ENCODE measurements at places on chromosomes 12 and 14.
A peak's percentile ranks its signal among the peaks of the same experiment; 100 is the strongest.

DNA sequence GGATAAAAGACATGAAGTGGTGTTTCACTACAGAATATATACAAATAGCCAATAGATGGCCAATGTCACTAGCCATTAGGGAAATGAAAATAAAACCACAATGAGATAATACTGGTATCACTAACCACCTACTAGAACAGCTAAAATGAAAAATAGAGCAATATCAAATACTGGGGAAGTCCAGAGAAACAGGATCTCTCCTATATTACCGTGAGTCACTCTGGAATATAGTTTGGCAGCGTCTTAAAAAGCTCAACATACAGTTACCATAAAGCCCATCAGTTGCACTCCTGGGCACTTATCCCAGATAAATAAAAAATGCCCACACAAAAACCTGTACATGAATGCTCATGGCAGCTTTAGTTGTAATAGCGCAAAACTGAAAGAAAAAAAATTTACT lies 101.7 kb downstream of the TMTC1 start:
- DNase-seq, result no peak

DNA sequence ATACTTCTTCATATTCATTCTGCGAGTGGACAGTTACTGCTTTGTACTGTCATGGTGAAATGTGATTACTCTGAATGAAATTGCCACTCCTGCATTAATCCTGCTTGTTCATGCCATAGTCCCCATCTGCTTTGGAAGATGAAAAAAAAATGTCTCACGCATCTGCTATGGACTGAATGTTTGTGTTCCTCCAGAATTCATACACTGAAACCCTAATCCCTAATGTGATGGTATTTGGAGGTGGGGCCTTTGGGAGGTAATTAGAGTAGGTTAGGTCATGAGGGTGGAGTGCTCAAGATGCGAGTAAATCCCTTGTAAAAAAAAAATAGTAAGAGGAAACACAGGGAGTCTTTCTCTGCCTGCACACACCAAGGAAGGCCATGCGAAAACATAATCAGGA lies 427.2 kb downstream of the TMTC2 start:
- no peak for DNase-seq

DNA sequence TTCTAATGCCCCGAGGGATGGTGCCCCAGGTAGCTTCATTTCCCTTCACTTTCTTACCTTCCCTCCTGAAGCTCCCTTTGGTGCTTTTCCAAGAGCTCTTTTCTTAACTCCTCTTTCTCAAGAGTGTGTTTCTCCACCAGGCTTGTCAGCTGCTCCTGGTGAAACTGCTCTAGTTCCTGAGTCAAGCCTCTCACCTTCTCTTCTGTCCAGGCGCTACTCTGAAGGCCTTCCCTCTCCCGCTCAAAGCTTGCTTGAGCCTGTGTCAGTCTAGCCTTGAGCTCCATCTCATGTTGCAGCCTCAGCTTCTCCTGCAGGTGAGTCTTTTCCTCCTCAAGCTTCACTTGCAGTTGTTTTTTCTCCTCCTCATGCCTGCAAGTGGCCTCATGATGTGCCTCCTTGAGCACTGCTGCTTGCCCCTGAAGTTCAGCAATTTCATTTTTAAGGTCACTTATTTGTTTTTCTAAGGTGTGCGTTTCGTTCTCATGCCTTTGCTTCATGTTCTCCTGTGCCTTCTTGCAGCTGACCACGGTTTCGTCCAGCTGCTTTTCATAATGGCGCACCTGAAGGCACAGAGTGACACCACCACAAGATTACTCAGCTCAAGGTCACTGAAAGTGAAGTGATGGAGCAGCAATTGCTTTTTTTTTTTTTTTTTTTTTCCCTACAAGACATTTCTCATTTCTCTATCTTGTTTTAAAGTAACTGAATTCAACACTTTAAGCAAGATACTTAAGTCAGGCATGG lies 71.0 kb downstream of the NIN start:
- no peak for DNase-seq

DNA sequence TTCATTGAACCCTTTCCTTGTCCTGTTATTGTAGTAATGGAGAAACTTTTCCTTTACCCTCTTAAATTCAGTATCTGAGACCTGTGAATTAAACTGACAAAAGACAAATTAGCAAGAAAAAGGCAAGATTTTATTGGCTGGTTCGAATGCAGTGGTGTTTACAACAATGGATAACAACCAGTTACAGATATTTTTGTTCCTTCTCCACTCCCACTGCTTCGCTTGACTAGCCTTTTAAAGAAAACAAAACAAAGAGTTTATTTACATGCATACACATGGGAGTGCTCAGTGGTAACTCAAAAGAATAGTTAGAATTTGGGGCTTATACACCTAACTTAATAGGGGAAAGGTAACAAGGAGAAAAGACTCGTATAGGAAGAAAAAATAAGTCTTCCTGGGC lies 37.0 kb upstream of the HECTD1 start:
- DNase-seq, result no peak

DNA sequence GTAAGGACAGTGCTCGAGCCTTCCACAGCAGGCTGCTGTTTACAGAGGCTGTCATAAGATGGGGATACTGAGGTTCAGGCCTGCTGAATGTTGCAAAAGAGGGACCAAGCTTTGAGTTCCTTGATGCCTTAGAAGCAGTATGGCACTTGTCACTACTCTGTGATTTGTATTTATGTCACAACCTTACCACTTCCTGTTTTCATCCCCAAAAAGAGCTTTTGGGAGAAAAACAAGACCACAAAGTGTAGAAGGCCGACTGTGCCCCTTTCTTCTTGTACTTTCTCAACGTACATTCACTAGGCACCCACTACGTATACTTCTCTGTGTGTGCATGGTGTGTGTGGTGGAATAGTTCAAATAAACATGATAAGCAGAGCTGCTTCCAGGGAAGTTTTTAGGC lies 90.1 kb downstream of the DRAM1 start:
- no peak for DNase-seq

GRCh38 chr12:56714431-56714929 lies 10.6 kb downstream of the NACA start:
- no peak for DNase-seq

- no peak for DNase-seq
These were observed 13.7 kb downstream of the COL2A1 start for GRCh38 chr12:47990351-47991105.

DNA sequence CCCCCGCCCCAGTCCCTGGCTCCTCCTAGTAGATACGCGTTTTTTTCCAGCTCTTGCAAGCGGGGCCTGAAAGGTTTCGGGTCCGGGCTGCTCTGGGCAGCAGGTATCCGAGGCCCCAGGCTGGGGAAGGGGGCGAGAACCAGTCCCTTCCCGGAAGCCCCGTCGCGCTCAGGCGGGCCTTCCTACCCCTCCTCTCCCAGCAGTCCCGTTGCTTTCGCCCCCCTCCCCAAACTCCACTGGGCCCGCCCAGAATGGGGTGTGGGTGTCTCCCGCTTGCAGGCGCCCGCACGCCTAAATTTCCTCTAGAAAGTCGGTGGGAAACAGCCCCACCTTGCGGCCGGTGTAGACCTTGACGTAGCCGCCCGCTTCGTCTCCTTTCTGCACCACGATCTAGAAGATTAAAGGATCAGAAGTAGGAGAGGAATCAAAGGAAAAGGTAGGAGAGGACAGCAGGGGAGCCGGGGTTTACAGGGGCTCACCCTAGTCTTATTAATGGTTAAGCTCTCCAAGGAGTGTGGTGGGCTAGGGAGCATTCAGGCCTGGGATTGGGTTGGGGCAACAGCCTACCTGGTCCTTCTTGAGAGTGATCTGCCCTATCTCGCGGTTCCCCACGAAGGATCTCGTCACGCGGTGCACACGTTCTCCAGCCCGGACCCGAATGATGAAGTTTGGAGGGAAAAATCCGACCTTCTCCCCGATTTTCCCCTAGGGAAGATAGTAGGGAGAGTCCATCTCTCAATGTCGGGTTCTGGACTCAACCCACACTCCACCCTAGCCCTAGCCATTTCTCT lies 7.3 kb downstream of the STAC3 start:
- peak; percentile 70 for DNase-seq

DNA sequence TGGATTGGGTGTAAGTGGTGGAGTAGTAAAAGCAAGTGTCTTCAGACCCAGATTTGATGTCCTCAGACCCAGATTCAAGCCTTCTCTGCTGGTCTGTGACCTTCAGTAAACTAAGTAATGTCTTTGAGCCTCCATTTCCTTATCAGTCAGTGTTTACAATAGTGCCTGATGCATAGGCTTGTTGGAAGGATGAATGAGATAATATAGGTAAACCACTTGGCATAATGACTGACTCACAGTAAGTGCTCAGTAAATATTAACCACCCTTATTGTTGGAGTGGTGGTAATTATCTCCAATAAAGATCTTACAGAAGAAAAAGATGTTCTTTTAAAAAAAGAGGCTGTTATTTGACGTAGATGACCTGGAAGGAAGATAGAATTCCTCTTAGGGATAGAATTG lies 86.2 kb downstream of the IGF1 start:
- DNase-seq, result no peak

DNA sequence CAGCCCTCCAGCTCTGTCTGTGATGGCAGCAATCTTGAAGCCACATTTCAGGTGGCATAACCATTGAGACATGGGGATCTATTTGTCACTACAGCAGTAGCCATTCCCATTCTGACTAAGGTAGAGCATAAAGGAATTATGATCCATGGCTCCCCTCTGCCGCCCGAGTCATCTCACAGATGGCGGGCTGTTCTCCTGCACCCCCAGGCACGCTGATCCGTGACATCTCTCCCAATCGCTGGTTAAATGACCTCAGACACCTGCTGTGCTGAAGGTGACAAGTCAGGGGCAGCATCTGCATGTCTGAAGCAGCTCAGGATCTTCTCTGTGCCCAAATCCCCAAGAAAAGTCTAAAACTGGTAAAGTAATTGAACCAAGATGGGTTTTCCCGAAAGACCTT lies 124.3 kb downstream of the ZFP36L1 start:
- DNase-seq, result no peak

DNA sequence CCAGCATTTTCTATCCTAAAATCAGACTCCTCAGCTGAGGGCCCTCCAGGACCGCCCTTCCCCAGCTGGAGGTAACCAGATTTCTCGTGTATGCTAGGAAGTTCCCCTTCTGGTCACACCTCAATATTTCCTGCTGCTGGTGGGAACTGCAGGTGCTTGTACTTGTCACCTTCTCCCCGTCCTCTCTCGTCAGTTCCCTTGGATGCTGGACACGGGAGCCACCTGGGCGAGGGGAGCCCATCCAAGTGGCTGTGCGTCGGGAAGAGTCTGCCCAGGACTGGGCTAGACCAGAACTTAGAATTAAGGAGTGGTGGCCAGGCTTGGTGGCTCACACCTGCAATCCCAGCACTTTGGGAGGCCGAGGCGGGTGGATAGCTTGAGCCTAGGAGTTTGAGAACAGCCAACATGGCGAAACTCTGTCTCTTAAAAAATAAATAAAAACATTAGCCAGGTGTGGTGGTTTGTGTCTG lies 23.2 kb upstream of the KIF26A start:
- DNase-seq, result no peak

- no peak for DNase-seq
These were observed 181.1 kb downstream of the ASCL1 start for GRCh38 chr12:103138538-103138937.

DNA sequence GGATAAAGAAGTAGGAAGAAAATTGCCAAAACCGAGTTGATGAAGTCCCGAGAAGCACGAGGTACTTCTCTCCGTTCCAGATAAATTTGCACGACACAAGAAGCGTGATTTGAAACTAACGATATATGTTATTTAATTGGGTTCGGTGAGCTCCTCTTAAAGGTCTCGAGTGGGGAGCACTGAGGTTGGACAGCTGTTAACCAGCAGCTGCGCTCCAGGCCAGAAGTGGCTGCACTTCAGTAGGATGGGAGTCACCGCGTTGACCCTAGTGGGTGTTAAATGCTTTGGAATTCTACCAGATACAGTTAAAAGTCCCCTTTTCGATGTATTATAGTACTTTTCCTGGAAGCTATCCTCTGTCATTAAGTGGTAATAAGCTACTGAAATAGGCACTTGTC lies 953 bp upstream of the DCAF5 start:
- DNase-seq, result no peak

GRCh38 chr14:95564060-95564459 lies 29.2 kb downstream of the GLRX5 start:
- no peak for DNase-seq

GRCh38 chr14:104526723-104527645 lies 52.6 kb upstream of the C14orf180 start:
- no peak for DNase-seq

GRCh38 chr14:100336618-100337530 lies 13.7 kb downstream of the SLC25A47 start:
- no peak for DNase-seq

GRCh38 chr12:110498984-110499706 lies 2.8 kb downstream of the VPS29 start:
- no peak for DNase-seq

DNA sequence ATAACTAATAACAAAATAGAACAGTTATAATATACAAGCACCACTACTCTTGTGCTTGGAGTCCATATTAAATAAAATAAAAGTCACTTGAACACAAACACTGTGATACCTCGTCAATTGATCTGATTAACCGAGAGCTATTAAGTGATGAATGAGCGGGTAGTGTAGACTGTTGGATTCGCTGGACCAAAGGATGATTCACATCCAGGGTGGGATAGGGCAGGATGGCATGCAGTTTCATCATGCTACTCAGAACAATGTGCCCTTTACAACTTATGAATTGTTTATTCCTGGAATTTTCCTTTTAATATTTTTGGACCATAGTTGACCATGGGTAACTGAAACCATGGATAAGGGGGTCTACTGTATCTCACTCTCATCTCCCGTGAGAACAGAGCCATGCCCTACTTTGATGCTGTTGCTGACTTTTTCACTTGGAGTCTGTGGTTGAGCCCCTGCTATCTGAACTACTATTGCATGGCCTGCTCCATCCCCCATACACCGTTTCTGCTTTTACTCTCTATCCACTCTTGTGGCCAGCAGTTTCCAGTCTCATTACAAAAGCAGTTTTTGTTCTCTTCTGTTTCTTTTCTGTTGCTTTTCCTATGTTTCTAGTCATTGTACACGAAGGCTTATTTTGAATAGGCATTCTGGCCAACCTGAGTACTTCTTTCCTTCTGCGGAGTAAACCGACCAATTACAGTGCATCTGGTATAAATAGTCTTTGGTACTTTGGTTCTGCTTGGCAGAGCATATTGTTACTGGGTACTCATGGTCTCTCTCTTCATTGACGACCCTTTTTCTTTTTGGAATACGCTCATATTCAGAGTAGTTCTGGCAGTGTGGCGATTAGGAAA lies 12.2 kb downstream of the TMTC2 start:
- DNase-seq, result no peak

GRCh38 chr14:103103461-103104388 lies 9.2 kb downstream of the EXOC3L4 start:
- DNase-seq, result no peak

GRCh38 chr12:18878676-18879180 lies 140.8 kb downstream of the CAPZA3 start:
- no peak for DNase-seq

- DNase-seq, result no peak
These were observed 85.7 kb downstream of the ITPK1 start for GRCh38 chr14:93029911-93030508.

- DNase-seq, result no peak
These were observed 220.0 kb downstream of the NEDD1 start for GRCh38 chr12:97127061-97127460.

- no peak for DNase-seq
These were observed 19.8 kb downstream of the INSM2 start for GRCh38 chr14:35553808-35554207.
